T1000 (cell line): ENCODE measurements at places on chromosomes 12 and 14.

DNA sequence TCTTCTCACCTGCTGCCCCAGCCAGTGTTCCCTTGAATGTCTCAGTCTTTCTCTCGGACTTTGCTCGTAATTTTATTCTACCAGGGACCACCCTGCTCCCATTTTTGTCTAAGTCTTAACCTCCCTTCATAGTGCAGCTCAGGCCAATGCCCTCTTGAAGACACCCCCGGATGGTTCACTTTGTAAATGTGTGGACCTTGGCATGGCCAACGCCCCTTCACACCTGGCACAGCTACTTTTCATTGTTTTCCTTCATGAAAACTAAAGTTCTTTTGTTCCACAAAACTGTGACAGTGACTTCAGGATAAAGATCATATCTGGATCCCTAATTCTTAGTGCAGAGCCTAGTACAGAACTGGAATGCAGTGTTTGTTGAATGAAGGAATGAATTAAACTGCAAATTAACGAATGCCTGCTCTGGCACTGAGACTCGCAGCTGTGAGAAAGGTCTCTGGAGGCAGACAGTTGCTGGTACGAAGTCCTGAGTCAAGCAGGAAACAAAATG is 3.5 kb upstream of the RNASE4 start:
- no peak for DNase-seq

GRCh38 chr12:91482231-91482630 is 299.6 kb upstream of the DCN start:
- DNase-seq = no peak

GRCh38 chr12:69046363-69046762 is 113.4 kb upstream of the CPM start:
- no peak for DNase-seq

GRCh38 chr12:93300611-93301021 is 77.1 kb upstream of the NUDT4 start:
- DNase-seq = no peak

DNA sequence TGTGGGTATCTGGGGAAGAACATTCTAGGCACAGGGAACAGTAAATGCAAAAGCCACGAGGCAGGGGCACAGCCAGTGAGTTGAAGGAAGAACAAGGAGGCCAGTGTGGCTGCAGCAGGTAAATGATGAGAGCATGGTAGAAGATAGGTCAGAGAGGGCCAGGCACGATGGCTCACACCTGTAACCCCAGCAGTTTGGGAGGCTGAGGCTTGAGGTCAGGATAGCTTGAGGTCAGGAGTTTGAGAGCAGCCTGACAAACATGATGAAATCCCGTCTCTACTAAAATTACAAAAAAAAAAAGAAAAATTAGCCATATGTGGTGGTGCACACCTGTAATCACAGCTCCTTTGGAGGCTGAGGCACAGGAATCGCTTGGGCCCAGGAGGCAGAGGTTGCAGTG is 86.7 kb upstream of the ESRRB start:
- DNase-seq = no peak

DNA sequence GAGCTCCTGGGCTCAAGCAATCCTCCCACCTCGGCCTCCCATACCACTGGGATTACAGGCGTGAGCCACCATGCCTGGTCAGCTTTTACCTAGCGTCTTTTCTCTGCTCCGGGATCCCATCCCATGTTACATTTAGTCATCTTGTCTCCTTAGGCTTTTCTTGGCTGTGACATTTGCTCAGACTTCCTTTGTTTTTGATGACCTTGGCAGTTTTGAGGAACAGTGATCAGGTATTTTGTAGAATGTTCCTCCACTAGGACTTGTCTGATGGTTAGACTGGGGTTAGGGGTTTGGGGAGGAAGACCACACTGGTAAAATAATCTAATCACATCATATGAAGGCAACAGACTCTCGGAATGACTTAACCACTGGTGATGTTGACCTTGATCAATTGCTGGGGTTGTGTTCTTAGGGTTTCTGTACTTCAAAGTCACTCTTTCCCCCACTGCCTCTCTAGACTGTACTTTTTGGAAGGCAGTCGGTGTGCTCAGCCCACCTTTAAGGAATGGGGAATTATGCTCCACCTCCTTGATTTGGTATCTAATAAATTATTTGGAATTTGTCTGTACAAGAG is 48.4 kb downstream of the RIN3 start:
- DNase-seq = no peak

GRCh38 chr12:116429826-116430360 is 129.3 kb upstream of the MAP1LC3B2 start:
- DNase-seq = no peak

DNA sequence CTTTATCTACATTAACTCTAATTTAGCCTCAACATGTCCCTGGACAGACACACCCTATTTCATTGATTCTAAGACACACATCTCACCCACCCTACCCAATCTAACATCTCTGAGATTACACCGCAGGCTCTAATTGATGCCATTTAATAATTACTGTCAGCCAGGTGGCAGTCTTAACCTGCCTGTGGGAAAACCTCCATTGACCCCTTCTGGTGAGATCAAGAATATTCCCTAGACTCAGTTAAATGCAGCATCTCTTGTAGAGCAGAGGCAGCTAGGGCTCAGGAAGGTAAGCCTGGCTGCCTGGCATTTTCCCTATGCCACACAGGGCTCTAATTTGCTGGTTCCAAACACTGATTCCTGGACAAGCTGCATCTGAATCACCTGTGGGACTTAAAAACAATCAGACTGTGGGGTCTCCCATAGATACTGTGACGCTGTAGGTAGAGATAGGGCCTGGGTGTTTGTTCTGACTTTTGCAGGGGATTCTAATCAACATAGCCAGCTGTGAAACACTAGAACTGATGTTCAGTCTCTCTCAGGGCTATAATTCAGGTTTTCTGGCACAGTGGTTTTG is 14.3 kb downstream of the MCRS1 start:
- no peak for DNase-seq

GRCh38 chr12:122063694-122064024 is 14.9 kb upstream of the MLXIP start:
- no peak for DNase-seq
